Stimulated activated CD8-positive, alpha-beta memory T cell treated with anti-CD3 and anti-CD28 coated beads, Interleukin-7, amount 100 ng/mL, for 48 hours (primary cell): ENCODE measurements at places on chromosomes 11 and 22.
A peak's percentile ranks its signal among the peaks of the same experiment; 100 is the strongest.

- peak; percentile 78 for DNase-seq
Observed at GRCh38 chr11:57644748-57645688, 4.7 kb downstream of the YPEL4 start.

DNA sequence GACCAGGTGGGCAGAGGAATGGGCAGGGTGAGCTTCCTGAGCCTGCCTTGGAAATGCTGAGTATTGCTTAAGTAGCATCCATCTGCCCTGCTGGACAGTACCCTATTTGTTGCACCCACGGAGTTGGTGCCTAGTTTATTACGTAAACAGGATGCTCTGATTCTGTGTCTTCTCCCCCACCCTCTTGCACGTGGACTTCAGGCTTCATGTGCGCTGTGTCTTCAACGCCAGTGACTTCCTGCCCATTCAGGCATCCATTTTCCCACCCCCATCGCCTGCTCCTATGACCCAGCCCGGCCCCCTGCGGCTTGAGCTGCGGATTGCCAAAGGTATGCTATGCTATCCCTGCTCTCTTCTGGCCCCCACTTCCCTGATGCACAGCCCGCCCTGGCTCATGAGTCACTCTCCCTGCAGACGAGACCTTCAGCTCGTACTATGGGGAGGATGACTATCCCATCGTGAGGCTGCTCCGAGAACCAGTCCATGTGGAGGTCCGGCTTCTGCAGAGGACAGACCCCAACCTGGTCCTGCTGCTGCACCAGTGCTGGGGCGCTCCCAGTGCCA lies 5.7 kb downstream of the ZP1 start:
- DNase-seq, result no peak

DNA sequence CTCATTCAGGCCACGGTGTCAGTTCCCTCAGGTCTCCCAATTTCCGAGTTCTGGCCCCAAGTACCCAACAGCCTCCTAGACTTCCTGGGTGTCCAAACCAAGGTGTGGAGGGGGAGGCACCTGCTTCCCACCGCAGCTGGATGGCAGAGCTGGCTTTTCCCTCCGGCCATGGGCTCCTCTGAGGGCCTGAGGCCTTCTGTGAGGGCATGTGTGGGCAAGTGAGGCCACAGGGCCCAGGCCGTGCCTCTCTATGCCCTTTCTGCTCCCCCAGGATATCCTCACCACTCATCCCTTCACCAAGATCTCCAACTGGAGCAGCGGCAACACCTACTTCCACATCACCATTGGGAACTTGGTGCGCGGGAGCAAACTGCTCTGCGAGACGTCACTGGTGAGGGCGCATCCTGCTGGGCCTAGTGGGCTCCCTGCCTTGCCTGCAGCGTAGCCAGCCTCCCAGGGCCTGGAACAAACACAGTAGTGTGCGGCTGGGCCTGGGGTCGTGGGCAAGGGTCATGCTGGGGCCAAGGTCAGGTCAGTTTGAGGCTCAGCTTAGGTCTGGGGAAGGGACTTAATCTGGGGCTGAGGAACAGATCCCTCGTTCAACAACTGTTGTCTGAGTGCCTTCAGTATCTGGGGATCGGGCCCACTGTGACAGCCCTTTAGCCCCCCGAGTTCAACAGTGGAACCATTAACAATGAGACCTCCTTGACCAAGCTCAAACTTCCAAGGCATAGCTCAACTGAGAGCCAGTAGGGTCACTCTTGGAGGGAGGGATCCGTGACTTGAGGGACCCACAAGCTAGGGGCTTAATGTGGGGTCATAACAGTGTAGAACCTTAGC lies 85.8 kb downstream of the MYO7A start:
- no peak for DNase-seq

DNA sequence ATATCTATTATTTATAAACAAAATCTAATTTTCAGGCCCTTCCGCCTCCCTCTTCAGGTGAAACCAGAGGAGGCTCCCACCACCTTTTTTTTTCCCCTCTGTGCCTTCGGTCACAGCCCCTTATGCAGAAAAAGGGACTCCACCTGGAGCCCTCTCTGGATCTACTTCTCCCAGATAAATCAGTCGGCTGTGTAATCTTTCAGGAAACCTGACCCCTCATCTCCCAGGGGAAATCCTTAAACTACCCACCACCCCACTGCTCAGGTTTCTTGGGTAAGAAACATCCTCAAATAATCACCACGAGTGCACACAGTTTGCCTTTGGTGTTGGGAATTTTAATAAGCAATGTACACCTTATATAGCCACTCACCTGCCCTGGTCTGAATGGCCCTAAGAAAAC lies 104.2 kb downstream of the NAV2 start:
- DNase-seq, result no peak

DNA sequence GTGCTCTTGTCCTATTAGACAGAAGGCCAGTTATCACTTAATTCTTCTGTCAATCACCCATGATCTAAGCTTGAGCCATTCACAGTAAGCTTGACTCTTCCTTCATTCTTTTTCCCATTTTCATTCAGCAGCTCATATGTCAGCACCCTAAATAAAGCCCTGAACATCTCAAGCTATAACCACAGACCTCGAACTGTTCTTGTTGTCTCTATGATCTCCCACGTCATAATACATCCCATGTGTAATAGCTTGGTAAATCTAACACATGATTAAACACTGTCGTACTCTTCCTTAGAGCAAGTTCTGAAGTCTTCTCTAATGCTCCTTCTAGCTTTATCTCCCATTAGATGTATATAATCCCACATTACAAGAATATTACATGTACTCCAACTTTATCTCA lies 14.4 kb downstream of the MUC15 start:
- no peak for DNase-seq

- no peak for DNase-seq
Observed at GRCh38 chr22:26553056-26553752, 36.7 kb downstream of the TPST2 start.

DNA sequence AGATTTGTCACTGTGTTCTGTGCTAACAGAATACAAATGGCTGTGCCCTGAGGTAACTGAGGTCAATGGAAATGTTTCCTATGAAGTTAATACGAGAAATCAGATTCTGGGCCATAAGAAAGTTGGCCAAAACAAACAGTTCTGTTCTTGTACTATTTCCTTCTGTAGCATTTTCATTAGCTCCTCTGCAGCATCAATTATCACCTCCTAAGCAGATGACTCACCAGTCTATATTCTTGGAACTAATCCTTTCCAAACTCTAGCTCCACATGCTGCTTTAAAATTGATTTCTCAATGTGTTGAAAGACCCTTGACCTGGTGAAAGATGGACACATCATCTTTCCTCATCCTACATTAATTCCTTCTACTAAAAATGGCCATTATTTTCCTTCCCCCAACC lies 736.0 kb downstream of the NELL1 start:
- DNase-seq, result no peak

- no peak for DNase-seq
Observed at GRCh38 chr11:19511066-19511412, 201.6 kb upstream of the NAV2 start.

DNA sequence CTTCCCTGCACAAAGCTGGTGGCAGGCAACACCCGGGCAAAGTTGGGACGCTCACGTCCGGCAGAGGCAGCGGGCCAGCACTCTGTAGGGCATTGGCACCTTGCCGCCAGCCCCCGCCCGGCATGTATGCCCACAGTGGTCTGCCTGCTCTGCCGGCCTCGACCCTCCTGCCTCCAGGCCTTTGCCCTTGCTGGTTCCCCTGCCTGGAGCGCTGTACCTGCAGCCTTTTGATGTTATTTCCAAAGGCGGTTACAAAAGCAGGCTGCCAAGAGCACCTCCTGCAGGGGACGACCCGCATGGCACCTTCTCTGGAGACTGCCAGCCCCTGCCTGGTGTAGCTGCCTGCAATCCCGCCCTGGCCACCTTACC lies 56.5 kb upstream of the SHISAL1 start:
- DNase-seq, result no peak

DNA sequence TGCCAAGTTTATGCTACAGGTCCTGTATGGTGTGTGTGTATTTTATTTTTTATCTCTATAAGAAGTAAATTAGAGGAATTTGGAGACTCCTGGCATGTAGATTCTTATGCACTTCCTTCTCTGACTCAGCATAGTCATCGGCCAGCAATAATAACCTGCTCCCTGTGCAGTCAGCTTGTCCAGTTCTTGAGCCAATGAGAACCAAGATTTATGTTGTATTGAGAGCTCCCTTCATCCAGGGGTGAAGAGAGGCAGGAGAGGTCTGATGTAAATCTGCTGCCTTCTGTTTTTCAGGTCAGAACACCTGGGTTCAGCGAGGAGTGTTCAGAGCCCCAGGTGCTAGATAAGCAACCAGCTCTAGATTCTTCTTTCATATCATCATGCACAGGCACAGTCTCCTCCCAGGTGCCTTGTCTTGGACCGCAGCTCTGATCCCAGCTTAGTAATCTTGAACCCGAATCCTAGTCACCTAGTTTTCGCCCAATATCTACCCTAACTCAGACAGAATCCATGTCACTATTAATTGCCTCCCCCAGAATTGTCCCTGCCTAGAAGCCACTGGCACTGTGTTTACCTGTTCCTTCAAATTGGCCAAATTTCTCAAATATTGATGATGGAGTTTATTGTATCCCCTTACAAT lies 328.2 kb upstream of the NCAM1 start:
- DNase-seq, result no peak

GRCh38 chr11:1827931-1828330 lies 6.9 kb upstream of the SYT8 start:
- DNase-seq, result no peak

GRCh38 chr22:23113067-23113846 lies 28.5 kb downstream of the RSPH14 start:
- no peak for DNase-seq

GRCh38 chr22:19654338-19654987 lies 59.8 kb upstream of the SEPTIN5 start:
- DNase-seq, result no peak

GRCh38 chr22:21646608-21647590 lies 4.8 kb downstream of the SDF2L1 start:
- DNase-seq, result no peak

DNA sequence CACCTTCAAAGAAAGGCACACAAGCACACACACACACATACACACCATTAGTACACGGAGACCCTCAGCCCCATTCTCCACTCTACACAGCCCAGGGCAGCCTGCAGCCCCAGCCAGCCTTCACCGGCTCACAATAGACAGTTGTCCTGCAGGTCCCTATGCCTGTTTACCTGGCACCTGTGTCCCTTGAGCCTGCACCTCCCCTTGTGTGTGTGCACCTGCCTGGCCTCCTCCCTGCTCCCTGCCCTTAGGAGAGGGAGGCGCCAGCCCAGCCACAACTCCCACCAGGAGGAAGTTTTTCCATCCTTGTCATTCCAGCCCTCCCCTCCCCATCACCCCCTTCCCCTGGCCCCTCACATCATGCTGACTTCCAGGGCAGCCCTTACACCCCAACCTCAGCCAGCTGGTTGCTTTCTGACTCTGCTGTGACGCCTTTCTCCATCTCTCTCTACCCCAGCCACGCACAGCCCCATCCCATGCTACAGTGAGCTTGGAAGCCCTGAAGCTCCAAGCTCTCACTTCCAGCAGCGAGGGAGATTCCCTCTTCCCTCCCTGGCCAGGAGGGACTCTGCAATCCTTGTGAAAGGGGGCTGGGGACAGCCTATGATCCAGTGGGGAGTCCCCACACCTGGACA lies 4.4 kb downstream of the AHNAK start:
- DNase-seq, result no peak

DNA sequence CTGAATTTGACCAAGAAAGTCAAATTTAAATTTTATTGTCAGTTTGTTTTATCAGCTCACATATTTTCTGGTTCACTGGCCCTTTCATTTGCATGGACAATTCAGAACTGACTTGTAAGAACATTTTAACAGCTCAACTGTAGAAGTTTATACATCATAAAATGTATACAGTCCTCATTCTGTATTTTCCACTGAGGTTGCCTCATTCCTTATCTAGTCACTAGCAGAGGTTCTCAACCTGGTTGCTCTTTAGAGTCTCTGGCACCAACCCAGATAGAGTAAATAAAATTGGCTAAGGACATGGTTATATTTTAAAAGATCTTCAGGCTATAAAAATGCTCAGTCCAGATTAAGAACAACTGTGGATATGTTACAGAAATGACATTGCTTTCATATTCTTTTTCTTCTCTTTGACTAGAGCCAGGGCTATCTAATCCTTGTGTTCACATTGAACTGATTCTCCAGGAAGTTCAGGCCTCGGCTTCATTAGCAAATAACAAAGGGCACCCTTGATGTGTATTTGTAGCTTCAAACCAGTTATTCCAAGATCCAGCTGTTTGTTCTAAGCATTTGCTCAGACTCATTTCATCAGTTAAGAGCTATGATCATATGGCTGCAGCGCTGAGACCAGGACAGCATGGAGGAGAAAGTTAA lies 782.5 kb downstream of the ETS1 start:
- DNase-seq, result no peak

GRCh38 chr11:34770111-34770510 lies 146.1 kb downstream of the APIP start:
- DNase-seq, result no peak
